ENCODE measurements at places on chromosomes 2 and 18.

DNA sequence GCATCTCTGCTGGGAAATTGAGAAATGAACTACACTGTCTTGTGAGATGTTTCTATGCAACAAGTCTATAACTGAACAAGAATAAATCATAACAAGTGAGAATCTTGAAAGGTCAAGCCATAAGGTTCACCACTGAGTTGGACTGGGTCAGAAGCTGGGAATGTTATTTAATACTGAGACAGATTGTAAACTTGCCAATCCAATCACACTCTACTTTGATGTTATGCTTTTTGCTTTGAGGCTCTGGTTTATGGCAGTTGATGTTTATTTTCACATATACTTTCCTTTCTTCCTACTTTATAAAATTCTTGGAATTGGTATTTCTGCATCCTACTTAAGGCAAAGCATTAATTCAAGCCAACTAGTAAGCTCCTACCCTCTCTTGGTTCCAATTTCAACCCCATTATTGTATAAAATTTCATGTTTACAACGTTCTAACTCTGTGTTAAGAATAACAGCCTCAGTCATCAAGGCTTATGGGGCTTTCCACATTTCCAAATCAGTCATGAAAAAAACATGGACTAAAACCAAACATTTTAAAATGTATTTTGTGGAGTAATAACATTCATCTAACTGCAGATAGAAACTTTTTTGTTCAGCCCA is 533.4 kb downstream of the NYAP2 start:
- DNase-seq = no peak

DNA sequence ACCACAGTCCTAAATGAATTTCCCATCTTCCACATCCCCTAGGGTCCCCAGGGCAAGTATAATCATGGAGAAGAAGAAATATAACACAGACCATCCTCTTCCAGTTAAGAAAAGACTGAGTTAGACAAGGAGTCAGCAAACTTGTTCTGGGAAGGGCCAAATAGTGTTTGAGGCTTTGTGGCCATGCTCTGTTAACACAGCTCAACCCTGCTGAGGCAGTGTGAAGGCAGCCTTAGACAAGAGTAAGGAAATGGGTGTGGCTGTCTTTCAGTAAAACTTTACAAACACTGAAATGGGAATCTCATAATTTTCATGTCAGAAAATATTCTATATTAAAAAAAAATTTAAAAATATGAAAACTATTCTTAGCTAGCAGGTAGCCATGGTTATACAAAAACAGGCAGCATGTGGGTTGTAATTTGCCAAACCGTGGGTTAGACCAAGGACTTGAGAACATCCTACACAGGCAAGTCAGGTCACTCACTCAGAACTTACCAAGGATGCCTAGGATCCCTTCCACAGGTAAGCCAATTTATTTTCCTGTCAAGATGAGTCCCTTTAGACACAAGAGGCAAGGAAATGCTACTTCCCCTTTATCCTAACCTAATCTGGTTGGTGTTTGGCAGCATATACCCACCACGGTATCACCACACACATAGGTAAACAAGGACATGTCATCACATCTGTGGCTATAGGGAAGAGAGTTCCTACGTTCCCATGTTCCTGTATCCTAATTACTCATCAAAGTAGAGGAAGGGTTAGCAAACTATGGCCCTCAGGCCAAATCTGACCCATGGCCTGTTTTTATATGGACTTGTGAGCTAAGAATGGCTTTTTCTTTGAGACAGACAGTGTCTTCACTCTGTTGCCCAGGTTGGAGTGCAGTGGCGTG is 31.9 kb downstream of the C2orf74 start:
- DNase-seq = no peak

DNA sequence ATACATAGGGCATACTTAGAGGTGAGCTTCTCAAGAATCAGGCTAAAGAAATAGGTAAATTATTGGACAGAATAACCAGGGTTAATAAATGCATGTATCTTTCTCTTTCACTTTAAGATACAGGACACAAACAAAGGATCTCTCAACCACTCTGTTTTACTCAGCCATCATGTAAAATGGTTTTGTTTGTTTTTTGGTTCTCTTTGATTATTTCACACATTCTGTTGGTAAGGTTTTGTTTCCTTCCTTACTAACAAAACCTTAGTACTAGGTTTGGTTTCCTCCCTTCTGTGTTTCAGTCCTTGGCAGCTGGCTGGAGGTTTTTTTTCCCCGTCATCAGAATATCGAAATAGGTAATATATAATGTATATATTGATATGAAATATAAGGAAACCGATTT is 1506.8 kb upstream of the TMEFF2 start:
- no peak for DNase-seq

DNA sequence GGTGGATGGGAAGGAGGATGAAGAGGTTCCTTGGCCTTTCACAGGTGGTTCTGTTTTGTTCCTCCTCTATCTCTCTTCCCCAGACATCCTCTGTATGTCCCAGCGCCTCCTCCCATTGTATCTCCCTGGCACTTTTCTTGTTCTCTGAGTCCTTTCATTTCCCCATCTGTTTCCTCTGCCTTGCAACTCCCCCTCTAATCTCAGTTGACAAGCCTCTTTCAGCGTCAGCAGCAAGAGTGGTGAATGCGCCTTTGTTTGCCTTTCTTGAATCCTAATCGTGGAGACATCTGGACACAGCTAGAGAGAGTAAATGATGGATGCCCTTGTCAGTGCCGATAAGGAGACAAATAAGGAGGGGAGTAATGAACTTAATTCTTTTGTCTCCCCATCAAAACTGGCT is 167.0 kb downstream of the NDUFA10 start:
- no peak for DNase-seq

DNA sequence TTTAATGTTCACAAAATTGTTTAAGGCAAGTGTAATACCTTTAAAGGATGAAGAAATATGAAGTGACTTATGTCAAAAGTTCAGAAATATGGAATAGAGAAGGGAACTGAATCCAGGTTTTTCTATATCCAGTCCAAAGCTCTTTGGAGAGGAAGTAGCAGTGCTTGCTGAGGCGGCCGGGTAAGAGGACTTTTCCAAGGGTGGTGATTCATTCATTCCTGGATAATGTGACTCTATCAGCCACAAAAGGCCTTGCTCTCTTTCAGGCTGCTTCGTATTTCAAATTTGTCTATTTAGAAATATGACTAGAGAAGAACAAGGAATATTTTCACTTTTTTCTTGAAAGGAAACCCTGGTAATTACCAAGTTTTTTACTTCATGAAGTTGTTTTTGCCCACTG is 830.1 kb upstream of the ZEB2 start:
- no peak for DNase-seq

GRCh38 chr2:130836501-130837174 is at the start of gene ARHGEF4:
Gene ARHGEF4, plus strand, starts transcription at chr2:130836914. Its CDS starts 40 bp downstream, at chr2:130836954.
- DNase-seq = no peak

DNA sequence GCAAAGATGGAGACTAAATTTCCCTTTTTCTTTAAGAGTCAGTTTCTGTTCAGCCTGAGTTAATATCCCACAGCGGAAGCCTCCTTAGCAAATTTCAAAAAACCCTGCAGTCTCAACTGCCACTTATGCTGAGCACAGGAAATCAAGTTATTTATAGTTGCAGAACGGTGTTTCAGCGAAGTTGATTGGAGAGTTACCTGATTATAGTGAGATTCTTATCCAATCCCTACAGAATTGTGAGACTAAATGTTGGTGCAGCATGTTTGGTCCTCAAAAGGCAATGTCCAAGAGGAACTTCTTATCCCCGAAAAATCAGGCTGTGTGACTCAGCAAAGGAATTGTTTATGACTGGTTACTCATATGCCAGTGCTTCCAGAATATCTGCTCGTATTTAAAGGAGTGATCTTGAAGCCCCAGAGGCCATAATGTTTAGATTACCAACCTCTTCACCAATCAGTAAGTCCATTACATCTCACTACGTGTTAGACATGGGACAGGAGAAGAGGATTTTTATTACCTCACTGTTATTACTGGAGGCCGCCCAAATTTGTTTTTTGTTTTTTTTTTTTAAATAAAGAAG is 67.9 kb downstream of the LRRFIP1 start:
- no peak for DNase-seq

DNA sequence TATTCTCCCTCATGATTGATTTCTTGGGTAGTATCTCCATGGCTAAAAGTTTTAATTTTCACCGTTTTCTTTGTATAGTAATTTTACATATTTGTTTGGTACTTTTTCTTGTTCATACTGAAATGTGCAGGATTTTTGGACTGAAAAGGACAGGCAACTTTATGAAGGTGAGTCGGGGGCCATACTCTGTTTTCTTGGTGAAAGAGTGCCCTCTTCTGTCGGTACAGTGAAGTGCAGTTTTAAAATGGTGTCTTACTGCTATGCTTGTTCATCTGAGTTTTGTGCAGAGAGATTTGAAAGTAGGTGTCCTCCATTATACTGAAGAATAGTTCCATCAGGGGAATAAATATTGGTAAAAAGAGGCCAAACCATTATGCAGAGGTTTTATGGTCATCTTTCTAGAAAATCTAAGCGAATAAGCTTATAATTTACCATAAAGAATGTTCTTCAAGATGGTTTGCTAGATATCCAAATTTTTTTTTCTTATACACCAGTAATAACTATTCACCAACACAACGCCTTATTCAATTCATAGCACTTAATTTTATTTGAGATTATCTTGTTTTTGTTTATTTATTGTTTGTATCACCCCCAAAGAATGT is 8.7 kb upstream of the SERPINB13 start:
- DNase-seq = no peak

GRCh38 chr18:12803069-12803936 is 80.7 kb downstream of the PTPN2 start:
- no peak for DNase-seq

- DNase-seq = no peak
These were observed 805 bp downstream of the LIMS2 start for GRCh38 chr2:127674241-127675209.

- no peak for DNase-seq
These were observed 916.6 kb downstream of the SLC4A3 start for GRCh38 chr2:220544049-220544448.

GRCh38 chr18:23593720-23594119 is 7.4 kb upstream of the NPC1 start:
- no peak for DNase-seq

GRCh38 chr2:142650601-142651000 is 226.9 kb upstream of the KYNU start:
- DNase-seq = no peak

DNA sequence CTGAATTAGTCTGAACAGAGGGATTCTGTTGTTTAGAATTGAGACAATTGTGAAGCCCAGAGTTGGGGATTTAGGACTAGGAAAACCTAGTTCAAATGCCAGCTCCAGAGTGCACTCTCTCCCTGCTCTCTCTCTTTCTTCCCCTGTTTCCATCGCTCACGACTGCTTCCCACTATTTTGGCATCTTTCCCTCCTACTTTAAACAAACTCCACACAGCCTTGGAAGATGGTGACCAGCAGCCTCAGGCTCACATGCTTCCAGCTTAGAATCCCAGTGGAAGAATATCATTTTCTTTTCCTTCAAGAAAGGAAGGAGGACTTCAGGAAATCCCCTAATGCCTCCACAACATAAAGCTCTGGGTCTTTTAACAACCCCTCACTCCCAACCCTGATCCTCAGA is 6.1 kb upstream of the DNMT3A start:
- DNase-seq = no peak

DNA sequence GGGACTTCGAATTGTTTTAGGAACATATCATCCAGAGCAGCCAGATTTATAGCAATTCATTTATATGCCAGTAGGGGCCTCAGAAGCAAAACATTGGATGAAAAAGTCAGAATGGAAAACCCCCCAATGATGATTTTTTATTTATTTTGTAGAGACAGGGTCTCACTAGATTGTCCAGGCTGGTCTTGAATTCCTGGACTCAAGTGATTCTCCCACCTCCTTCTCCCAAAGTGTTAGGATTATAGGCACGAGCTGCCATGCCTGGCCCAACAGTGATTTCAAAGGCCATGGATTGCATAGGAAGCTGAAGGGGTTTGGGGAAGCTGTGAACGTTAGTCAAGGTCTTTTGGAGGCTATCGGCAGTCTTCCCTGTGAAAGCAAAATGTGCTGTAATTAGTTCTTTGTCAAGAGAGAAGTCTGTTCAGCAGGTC is 21.9 kb upstream of the MCFD2 start:
- DNase-seq = no peak

GRCh38 chr2:216692636-216693413 is 2.5 kb downstream of the IGFBP5 start:
- peak; percentile 47 for DNase-seq

All from CD4-positive, alpha-beta T cell treated with Interleukin-15 for 1 hour (primary cell).